ENCODE measurements at places on chromosomes 6 and 20.

- DNase-seq, result no peak
These were observed 54.1 kb downstream of the VEGFA start for GRCh38 chr6:43823879-43824702.

- no peak for DNase-seq
These were observed 145.7 kb downstream of the BMP5 start for GRCh38 chr6:55729665-55730064.

GRCh38 chr20:11581271-11581670 is 336.4 kb upstream of the BTBD3 start:
- DNase-seq, result no peak

- DNase-seq, result no peak
These were observed 11.1 kb downstream of the GLP1R start for GRCh38 chr6:39059496-39060310.

- DNase-seq, result no peak
These were observed 711.1 kb downstream of the HDGFL1 start for GRCh38 chr6:23280437-23280836.

GRCh38 chr6:87124074-87124473 is 29.2 kb upstream of the CGA start:
- no peak for DNase-seq

GRCh38 chr20:18515973-18516372 is 8.2 kb downstream of the SEC23B start:
- DNase-seq, result no peak

DNA sequence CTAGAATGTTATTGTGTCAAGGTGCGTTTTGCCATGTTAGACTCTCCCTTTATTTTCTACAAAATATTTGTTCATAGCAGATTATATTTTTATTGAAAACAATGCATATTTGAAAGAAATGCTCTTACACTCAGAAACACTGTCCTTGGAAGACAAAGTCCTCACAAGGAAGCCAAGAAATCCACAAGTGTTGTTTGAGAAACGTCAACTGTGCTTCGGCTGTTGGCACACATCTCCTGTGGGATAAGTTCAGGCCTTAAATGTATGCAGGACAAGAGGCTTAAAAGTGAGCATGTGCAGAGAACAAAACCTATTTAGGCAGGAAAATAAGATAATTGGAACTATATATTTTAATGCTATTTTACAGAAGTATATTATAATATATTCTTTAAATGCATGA is 9.5 kb upstream of the THBD start:
- no peak for DNase-seq

- no peak for DNase-seq
These were observed 90.7 kb downstream of the TRMT6 start for GRCh38 chr20:5859608-5860007.

DNA sequence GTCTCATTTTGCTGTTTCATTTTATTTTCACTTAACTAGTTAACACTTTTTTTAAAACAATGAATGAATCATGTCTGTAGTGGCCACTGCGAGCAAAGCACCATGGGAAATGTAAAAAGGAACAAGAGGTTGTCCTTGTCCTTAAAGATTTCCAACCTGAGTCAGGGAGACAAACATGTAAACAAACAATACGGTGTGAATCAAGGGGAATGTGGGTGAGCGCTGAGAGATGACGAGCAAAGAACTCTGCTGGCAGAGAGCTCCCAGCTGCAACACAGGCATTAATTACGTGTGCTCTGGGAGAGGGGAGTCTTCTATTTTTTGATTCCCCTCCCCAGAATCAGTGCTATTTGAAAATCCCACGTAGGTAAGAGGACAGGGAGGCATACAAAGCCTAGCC is 84.3 kb downstream of the ATXN1 start:
- DNase-seq, result no peak

- DNase-seq, result no peak
These were observed 42.2 kb downstream of the SNX9 start for GRCh38 chr6:157865249-157865648.

DNA sequence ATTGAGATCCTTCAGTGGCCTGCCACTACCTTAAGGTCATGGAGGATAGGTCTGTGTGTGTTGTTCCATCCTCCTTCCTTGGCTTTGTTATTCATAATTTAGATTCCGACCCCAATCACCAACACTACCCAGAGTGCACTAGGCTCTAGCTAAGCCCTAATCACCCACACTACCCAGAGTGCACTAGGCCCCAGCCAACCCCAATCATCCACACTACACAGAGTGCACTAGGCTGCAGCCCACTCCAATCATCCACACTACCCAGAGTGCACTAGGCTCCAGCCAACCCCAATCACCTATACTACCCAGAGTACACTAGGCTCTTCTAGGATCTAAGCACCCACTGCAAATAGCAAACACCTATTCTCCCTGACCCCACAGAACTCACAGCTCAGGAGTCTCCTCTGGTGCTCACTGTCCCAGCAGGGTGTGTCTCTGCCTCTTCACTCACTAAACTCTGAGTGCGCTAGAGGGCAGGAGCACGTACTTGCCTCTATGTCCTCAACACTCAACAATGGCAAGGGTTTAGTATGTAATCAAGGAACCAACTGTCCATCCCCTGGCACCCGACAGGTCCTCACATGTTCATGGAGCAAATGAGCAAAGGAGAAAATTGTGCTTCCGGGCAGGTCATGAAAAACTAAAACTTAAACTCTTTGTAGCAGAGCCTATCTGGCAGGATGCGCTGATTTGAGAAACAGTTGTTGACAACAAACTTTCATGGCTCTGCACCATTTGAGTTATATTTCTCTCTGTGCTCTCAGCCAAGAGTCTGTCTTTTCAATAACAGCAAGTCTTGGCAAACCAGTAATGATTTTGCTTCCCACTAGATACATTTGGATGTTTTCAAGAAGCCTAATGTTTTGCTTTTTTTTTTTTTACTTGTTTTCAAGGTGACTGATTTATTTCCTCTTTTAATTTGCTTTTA is 54.3 kb downstream of the SLC22A23 start:
- DNase-seq, result no peak

Data from stimulated activated CD4-positive, alpha-beta T cell treated with anti-CD3 and anti-CD28 coated beads, Interleukin-2, amount 100 ng/mL, for 48 hours (primary cell).